ENCODE measurements at places on chromosomes 13 and 19.

DNA sequence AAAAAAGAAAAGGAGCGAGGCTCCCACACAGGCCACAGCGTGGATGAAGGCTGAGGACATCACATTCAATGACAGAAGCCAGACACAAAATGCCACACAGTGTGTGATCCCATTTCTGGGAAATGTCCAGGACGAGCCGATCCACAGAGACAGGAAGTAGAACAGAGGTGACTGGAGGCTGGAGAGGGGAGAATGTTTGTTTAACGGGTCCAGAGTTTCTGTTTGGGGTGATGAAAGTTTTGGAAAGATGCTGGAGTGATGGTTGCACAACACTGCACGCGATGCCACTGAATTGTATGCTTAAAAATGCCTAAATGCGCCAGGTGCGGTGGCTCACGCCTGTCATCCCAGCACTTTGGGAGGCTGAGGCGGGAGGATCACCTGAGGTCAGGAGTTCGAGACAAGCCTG lies 650 bp upstream of the FUT5 start:
- no peak for DNase-seq

DNA sequence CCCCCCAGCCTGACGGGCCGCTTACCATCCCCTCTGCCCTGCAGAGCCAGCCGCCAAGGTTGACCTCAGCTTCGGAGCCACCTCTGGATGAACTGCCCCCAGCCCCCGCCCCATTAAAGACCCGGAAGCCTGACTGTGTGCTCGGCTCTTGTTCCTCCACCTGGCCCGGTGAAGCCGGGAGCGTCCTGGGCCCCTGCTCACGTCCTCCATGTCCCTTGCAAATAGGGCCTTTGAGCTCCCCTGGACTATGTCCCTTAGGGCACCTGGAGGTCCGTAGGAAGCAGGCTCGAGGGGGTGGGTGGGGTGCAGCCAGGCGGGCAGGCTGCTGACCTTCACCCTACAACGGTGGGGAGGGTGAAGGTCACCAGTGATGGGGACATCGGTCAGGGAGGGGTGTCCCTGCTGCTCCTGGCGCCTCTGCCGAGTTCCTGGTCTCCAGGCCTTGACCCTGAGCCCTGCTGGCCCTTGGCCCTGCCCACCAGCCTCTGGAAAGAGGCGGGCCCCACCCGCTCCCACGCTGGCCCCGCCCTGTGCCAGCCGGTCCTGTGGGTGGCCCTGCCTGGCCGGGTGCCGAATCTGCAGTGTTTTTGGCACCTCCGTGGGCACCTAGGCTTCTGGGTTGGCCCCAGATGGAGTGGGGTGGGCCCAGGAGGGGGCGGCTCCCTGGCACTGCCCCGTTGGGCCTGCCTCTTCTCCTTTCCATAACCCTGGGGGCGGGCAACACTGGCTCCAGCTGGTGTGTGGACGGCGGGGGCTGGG lies 3.3 kb downstream of the ATP5F1D start:
- no peak for DNase-seq

DNA sequence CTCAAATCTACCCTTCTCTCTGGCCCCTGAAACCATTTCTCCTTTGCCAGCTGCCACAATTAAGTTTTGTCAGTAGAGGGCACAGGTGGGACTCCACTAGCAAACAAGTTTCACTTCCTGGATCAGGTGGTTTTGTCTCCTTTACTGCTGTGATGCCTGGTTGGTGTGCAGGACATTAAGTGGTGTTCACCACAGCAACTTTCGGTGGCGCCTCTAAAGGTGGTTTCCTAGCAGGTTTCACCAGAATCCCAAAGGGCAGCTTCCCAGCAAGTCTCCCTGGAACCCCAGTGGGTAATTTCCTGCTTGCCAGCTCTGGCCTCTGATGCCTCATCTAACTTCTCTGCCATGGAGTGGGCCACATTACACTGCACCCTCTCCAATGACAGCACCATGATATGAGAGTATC lies 16.6 kb downstream of the MED4 start:
- no peak for DNase-seq

- DNase-seq, result no peak
These were observed 109.2 kb upstream of the USP29 start for GRCh38 chr19:57010541-57010940.

DNA sequence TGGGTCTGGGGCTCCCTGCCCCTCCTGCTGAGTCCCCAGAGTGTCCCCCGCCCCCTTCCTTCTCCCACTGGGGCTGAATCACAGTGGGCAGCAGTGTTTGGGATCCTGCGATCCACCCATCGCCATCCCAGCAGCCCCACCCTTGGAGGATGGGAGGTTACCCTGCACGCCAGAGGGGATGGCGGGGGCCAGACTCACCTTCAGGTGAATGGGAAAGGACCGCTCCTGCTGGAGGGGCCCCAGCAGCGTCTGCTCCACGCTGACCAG lies 569 bp downstream of the DLEU7 start:
- DNase-seq, result no peak

DNA sequence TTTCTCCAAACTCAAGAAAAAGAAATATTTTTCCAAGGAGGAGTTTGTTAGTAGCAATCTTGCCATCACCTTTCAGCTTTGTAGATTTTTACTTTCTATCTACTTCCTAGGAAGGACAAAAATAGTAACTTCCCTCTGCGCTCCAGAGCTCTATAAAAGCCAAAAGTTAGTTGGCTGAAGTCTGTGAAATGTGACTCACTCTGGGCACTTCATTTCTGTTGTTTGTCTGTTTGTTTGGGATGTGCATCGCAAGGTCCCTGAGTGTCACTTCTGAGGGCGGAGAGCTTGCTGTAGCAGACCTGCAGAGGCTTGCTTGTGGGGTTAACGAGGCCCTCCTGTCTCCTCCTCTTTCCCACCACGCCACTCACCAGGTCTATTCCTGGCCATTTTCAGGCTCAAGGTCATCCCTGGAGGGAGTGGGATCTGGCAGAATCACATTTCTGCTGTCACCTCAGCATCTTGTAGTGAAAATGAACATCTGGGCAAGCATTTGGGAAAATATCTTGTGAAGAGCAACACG lies 307.6 kb downstream of the GPC6 start:
- DNase-seq, result no peak

GRCh38 chr19:44142059-44142433 lies 692 bp downstream of the ZNF234 start:
- DNase-seq, result no peak

GRCh38 chr13:72208112-72208645 lies 341.2 kb upstream of the DACH1 start:
- no peak for DNase-seq

GRCh38 chr13:31773538-31773937 lies 34.2 kb downstream of the RXFP2 start:
- no peak for DNase-seq

DNA sequence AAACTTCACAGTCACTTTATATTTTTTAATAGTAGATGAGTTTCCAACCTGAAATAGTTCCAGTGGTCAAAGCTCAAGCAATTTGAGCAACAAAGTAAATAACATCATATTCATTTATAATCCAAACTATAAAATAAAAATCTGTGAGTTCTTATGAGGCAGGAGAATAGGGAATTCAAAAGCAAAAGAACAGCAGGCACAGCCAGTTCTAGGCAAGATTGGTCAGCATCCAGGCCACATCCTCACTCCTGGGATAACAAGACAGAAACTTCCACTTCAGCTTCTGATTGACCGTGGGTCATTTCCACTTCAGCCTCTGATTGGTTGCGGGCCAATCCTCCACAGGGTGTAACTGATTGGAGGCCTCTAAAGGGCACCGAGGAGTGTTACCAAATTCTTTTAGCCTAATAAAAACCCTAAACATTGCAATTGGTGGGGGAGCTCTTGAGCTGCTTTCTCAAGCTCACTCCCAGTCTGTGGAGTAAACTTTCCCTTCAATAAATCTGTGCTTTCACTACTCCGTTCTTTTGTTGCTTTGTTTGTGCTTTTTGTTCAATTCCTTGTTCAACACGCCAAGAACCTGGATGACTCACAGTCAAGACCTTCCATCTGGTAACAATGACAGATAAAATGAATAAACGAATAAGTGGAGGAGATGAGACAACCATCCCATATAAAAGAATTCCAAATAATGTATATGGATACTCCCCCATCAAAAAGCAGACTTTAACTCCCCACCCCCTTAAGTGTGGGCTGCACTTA lies 42.6 kb upstream of the AMER2 start:
- DNase-seq, result no peak

DNA sequence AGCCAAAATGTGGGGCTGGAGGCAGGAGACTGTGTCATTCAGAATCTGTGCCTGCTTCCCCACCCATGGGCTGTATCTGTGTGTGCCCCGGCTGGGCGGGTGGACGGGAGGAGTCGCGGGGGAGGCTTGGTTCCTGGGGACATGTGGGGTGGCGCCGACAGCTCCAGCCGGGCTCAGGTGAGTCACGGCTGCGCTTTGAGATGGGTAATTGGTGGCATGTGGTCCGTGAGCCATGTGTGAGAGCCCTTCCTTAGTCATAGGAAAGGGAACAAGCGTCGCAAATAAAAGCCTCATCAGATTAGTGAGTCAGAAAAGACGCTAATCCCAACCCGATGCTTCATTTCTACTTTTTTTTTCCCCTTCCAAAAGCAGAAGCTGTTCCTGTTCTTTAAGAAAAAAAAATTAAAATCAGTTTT lies 118.6 kb upstream of the ZNF536 start:
- no peak for DNase-seq

GRCh38 chr19:13100031-13100588 lies 2.5 kb downstream of the LYL1 start:
- DNase-seq, result no peak

- no peak for DNase-seq
These were observed 7.4 kb downstream of the GYS1 start for GRCh38 chr19:48985711-48986110.

DNA sequence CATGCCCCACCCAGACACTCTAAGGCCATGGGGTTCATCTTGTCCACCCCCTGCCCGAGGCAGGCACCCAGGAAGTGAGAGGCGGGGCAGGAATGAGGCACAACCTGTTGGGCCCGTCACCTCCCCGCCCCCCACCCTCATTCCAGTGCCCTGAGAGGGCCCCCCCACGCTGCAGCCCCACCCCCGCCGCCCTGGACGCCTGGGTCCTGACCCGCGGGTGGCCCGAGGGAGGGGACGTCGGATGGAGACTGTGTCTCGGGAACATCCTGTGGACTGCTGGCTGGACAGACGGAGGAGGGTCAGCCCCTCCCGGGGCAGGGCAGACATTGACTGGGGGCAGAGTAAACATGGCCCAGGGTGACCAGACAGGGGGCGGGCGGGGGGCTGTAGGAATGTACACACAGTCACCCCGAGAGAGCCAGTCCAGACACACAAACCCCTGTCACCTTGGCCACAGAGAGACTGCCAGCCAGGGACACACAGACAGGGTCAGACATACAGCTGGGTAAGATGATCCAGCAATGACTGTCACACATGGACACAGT lies 7.4 kb upstream of the JUNB start:
- DNase-seq, result no peak

DNA sequence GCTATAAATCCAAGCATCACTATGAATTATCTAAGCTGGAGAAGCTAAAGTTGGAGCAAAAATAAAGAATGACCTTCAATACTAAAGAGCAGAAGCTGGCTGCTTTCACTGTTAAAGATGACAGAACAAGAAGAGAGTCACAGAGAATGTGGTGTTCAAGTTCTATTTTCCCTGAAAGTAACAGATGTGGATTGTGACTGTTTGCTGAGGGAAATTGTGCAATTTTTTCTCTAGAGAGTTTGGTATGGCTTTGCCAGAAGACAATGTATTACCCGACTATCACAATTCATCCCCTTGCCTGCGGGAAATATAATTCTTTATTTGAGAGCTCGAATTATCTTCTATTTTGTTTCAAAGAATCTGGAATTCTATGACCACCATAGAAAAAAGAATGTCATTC lies 83.1 kb downstream of the TNFSF13B start:
- DNase-seq, result no peak

- DNase-seq, result no peak
These were observed 23.9 kb downstream of the OPA3 start for GRCh38 chr19:45560686-45561085.

GRCh38 chr19:13026462-13027370 lies 31.4 kb downstream of the NFIX start:
- DNase-seq, result no peak

DNA sequence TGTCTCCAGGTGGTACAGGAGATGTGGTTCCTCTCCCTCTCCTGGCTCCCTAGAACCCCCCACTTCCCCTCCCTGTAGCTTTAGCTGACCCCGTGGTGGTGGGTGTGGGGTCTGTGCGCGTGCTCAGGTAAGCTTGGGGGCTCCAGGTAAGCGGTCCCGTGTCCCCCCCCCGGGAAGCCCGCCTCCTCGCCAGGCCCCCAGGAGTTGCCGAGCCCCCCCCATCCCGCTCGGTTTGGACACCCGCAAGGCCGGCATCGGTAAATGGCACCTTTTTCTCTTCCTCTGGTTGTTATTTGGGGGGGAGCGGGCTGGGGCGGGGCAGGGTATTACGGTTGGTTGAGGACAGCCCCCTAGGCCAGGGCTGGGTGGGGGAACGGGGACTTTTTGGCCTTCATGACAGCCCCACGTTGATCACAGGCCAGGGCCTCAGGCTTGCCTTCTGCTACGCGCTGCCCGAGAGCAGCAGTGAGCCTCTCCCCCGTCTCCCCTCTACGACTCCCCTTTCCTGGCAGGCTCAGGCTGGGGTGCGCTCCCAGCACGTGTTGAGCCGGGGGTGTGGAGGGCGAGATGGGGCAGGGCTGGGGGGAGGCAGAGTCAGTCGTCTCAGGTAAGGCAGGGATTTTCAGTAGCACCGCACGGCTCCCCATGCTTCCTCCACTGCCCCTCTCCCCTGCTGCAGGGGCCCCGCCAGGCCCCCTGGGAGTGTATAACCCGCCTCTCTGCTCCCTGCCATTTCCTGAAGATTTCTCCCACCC lies 10.7 kb upstream of the LIN7B start:
- DNase-seq, result no peak

GRCh38 chr13:44437356-44438233 lies 64.0 kb downstream of the SERP2 start:
- DNase-seq, result no peak

DNA sequence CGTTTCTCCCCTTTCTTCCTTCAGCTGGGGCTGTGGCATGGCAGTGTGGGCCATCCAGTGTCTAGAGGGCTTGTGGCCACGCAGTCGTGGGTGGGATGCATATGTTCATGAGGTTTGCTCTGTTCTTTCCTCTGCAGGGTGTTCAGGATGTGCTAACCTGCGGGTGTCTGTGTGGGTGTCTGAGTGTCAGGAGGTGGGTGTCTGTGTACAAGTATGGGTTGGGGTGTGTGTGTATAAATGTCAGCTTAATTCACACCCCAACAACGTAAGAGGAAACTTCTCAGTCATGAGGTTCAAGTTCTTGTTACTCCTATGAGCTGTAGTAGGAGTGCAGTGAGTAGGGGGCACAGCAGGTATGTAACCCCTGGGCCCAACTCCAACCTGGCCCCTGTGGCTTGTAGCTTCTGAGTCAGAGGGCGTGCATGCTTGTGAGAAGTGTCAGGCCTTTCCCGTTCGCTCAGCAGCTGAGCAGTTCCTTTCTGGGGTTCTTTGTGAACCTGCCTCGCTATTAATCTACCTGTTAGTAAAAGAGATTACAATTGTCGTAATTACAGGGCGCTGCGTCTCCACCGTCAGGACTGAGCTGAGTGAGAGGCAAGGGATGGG lies 49.1 kb downstream of the NFIX start:
- DNase-seq, result no peak

- no peak for DNase-seq
These were observed 36.4 kb upstream of the NANOS3 start for GRCh38 chr19:13840305-13841085.

- DNase-seq, result no peak
These were observed 52.1 kb upstream of the SOX1 start for GRCh38 chr13:112014857-112015256.

Data from brain pericyte (primary cell).